GM12865 (cell line): ENCODE measurements at places on chromosomes 6 and 20.

GRCh38 chr6:118967239-118967638 lies 32.3 kb upstream of the MCM9 start:
- no peak for DNase-seq

- DNase-seq = no peak
These were observed 128.4 kb downstream of the BCKDHB start for GRCh38 chr6:80234908-80235307.

GRCh38 chr6:78770765-78771164 lies 96.6 kb upstream of the IRAK1BP1 start:
- no peak for DNase-seq

DNA sequence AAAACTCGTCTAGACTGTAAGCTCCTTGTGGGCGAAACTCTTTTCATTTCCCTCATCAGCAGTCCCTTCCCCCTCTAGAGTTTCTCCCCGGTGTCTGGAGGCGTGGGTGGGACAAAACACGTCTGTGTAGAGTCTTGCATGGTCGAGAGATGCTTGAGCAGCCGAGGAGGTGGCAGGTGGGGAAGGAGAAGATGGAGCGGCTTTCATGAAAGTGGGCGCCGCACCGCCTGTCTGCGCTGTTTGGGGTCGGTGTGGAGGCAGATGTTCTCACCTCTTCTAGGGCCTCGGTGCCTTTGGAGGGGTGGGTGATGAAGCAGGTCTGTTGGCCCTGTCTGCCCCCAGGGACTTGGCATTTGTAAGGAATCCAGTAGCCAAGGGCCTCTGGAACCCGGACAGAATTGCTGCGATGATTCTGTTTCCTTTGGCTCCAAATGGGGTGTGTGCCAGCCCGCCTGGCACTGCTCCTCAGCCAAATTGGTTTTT lies 1.2 kb downstream of the BRPF3 start:
- DNase-seq = peak; percentile 30

DNA sequence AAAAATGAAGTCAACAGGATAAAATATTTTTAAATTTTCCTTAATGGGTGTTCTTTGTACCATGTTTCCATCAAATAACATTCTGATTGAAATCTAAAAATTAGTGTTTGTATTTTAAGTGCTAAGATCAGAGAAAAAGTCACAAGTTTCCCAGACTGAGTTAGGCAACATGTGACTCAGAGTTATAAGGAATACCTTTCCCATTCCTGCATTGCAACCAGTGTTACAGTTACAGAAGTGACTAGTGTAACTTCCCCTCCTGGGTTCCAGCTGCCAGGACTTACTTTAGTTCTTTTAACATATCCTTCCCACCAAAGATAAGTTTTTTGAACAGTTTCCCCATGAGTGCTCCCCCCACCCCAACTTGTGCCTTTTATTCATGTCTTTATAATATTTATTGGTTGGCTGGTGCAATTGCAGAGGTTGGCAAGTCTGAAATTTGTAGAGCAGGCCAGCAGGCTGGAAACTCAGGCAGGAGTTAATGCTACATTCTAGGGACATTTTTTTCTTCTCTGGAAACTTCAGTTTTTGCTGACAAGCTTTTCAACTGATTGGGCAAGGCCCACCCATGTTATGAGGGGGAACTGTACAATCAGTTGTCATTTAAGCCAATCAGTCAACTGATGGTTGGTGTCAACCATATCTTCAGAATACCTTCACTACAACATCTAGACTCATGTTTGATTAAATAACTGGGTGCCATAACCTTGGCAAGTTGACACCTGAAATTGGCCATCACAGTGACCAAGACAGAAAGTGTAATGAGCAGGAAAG lies 22.9 kb upstream of the ESR1 start:
- no peak for DNase-seq

DNA sequence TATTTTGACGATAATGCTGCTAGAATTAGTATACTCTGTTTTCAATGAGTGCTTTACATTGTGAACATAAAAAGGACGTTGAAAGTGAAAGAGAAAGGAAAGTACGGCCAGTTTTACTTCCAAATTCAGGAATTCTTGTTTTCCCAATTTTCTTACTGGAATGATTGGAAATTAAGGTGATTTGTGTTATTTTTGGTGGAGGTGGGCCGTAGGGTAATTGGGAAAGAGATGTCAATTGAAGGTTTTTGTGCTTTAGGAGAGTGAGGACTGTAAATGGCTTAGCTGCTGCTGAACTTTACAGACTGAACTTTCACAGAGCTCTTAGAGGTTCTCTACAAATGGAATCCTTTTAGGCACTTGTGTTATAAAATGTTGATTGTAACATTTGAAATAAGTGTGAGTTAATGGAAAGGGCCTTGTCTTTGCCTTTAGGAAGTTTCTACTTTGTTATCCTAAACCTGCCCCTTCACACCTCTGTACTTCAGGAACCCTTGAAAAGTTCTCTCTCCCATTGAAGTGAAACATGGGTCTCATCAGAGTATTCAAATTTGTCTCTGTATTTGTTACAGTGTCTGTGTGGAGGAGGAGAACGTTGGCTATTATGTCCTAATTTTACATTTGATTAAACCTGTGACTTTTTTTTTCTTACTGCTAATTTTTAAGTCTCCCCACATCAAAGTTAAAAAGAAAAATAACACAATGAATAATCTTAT lies 256.4 kb downstream of the ARID1B start:
- DNase-seq = no peak

- DNase-seq = no peak
These were observed 84.1 kb downstream of the GINS1 start for GRCh38 chr20:25491446-25492038.

DNA sequence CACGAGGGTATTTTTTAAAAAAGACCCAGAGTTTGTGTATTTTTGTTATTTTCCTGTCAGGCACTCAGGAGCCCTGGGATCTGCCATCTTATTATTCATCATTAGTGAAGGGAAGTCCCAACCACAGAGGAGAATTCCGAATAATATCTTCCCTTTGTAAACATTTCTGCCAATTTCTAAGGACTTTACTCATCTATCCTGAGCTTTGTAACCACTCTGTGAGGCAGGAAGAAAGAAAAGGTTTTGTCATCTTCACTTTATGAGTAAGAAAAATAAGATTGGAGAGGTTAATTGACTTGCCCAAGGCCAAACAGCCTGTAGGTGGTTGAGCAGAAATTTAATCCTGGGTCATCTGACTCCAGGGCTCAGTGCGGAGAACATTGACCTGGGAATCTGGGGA lies 23.0 kb upstream of the IYD start:
- DNase-seq = no peak
